ENCODE measurements at places on chromosomes 4 and X.
A peak's percentile ranks its signal among the peaks of the same experiment; 100 is the strongest.

DNA sequence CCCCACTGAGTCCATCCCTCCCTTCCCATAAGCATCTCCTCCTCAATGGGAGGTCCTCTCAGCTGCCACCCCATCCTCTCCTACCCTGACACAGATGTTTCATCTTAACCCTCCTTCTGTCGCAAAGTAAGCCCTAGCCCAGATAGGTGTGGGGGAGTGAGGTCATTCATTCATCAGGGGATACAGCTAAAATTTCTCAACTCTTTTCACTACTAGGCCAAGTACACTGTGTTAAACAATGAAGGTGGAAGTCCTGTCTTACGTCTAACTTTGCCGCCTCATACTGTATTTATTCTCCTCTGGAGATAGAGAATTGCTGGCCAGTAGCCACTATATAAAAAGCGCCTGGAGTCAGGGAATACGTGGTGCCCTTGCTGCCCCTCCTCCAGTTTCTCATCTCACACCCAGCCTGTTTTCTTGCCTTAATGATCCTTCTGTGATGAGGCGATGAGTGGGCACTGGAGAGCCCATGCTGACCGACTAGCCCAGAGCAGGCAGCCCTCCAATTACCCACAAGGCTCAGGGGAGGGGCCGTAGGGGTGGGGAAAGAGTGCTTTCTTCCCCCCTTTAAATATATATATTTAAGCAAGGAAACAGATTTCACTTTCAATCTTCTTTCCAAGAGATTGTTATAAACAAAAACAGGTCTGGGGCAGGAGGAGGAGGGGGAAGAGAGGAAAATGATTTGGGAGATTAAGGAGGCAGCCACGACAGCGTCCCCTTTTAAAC lies 149.5 kb downstream of the PJA1 start:
- no peak for DNase-seq

DNA sequence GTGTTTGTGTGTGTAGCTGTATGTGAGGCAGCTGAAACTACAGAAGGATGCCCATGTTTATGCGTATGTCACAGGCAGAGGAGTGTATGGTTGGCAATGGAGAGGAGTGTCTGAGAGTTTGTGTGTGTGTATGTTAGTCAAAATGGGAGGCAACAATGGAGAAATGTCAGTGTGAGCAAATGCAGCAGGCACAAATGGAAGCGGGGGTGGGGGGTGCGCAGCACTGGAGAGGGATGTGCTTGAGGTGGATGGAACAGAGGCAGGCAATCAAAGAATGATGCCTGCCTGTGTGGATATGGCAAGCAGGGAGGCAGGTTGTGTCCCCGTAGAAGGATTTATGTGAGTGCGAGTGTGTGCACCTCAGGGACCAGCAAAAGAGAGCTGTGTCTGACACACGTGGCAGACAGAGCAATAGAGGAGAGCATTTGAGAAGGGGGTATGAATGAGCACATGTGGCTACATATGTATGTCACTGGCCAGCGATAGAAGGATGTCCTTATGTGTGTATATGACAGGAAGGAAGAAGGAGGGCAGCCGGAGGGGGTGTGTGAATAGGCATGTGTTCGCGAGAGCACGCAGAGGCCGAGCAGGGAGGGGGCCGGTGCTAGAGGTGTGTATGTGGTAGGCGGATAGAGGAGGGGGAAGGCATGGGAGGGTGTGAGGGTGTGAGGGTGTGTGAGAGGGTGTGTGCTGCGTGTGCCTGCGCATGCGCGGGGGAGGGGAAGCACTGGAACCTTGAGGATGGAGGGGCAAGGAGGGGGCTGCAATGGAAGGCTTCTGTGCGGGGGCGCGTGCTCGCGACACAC lies 1.1 kb downstream of the PJA1 start:
- peak; percentile 40 for DNase-seq

DNA sequence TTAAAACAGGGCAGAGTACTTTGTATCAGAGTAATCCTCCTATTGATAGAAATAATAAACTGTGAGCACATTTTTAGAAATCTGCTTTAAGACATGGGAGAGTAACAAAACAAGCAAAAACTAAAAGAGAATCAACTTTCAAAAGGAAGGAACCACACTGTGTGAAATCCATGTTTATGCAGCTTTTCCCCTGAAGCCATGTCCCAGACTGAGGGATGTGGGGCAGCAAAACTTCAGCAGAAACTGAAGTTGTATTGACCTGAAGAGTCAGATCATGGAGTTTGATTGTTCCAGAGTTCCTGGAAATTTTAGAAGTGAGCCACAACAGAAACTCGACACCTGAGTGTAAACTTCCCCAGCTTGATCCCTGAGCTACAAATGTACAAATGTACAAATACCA lies 53.2 kb downstream of the COMMD8 start:
- DNase-seq: no peak

DNA sequence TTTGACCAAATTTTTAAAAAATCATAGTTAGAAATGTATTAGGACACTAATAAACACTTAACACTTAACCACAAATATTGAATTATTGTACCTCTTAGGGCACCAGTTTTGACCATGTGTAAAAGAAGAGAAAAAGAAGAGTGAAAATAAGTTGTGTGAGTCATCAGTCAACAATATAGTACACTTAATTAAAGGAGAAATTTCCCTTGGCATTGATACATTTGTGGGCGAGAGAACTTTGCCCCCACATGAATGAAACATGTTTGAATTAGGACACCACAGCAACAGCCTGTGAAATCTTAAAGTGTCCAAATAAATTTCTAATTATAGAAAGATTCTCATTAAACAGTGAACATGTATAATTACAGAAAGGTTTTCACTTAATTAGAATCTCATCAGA lies 1292.8 kb upstream of the TENM3 start:
- DNase-seq: no peak

DNA sequence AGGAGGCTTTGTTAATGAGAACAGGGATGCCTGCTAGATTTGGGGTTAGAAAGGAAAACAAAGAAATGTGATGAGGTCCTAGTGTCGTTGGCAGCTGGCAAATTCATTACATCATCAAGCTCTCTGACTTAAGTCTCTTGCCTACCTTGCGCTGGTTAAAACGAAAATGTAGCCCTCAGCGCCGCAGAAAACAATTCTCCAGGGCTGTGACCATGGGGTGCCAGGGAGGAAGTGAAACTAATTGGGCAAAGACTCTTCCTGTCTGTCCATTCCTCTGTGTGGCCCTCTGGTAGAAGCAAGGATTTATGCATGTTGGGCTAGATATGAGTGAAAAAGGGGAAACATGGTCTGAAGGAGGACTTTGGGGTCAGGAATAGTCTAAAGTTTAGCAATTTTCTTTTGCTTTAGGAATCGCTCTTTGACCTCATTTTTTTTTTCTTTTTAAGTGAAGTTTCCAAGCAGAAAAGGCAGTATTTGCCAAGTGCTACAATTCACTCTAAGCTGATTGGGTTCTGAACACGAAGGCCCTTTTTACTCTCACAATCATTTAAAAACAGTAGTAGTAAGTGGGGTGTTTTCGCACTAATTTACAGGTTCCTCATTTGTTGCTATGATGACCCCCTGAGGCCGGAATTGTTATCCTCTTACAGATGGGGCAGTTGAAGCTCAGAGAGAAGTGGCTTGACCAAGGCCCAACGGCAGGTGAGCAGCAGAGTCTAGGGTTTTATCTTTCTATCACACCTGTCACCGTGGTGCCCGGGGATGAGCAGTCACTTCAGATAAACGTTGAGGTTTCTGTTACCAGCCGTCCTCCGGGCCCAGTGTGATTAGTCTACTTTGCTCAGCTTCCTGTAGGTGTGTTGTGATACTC lies 27.3 kb upstream of the CHRNA9 start:
- DNase-seq: peak; percentile 76

All from CD8-positive, alpha-beta T cell (primary cell).